ENCODE measurements at places on chromosomes 3 and 15. TPM values are rescaled to one million over a fixed set of nuclear protein-coding genes. Genes with fewer than 3 reads are reported as not detected.
A peak's percentile ranks its signal among the peaks of the same experiment; 100 is the strongest.

The DUOXA2 gene
- total RNA-seq, result 87.1 TPM

- no peak for DNase-seq
Measured at GRCh38 chr3:177110895-177111294, 86.4 kb downstream of the TBL1XR1 start.

The CCDC39 gene
- not detected for total RNA-seq

The CSTA gene
- 3.6 TPM for total RNA-seq

DNA sequence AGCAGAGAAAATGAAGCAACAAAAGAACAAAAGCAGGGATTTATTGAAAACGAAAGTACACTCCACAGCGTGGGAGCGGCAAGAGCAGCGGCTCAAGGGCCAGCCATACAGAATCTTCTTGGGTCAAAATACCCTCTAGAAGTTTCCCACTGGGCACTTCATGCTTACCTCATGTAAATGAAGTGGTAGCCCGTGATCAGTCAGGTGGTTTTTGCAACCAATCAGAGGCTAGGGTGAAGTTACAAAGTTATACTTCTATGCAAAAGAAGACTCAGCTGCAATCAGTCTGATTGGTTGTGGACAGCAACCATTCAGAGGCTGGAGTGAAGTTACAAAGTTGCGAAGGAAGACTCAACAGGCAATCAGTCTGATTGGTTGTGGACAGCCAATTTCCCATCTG is 37.8 kb upstream of the TRH start:
- DNase-seq, result peak; percentile 41

The HPS3 gene
- 26.8 TPM for total RNA-seq

DNA sequence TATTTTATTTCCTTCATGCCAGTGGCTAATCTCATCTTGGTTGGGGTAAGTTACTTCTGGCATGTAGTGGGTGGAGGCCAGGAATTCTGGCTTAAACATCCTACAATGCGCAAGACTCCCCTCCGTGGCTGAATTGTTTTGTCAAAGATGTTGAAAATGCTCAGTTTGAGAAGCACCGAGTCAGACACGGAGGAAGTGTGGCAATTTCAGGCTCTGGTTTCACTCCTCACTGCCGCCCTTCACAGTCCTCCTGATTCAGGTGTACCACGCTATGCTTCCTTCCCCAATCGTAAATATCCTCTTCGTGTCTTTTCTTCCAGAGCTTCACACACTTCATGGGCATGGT is 150.7 kb downstream of the OPA1 start:
- no peak for DNase-seq

The FSIP1 gene
- total RNA-seq, result 0.81 TPM

The DNAH1 gene
- 13.8 TPM for total RNA-seq

The DUOX2 gene
- 366 TPM for total RNA-seq

The RASA2 gene
- 10.0 TPM for total RNA-seq

The TAGLN3 gene
- total RNA-seq, result not detected

GRCh38 chr3:11591391-11592282 is 52.1 kb downstream of the VGLL4 start:
- DNase-seq, result peak; percentile 59

DNA sequence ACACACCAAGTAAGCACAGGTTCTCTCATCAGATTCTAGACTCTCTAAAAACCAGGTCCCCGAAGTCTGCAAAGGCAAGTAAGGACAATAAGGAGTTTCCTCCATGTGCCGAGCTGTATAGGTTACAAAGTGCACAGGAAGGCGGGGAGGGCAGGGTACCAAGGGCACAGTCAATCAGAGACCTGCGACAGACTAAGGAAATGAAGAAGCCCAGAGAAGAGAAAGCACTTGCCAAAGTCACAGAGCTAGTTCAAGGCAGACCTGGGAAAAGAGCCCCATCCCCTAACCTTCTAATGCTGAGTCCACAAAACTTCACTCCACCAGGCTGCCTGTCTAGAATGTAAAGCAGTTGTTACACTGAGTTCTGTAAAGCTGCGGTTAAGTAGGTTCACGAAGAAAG is 1.7 kb downstream of the SEC13 start:
- DNase-seq, result no peak
